ENCODE measurements at places on chromosomes 12 and 14.
A peak's percentile ranks its signal among the peaks of the same experiment; 100 is the strongest.

- no peak for DNase-seq
Measured at GRCh38 chr14:32934073-32934880, 4.4 kb upstream of the NPAS3 start.

GRCh38 chr12:27190761-27191160 is 53.3 kb upstream of the STK38L start:
- no peak for DNase-seq

- DNase-seq: no peak
Measured at GRCh38 chr14:40733206-40733605, 873.5 kb upstream of the LRFN5 start.

DNA sequence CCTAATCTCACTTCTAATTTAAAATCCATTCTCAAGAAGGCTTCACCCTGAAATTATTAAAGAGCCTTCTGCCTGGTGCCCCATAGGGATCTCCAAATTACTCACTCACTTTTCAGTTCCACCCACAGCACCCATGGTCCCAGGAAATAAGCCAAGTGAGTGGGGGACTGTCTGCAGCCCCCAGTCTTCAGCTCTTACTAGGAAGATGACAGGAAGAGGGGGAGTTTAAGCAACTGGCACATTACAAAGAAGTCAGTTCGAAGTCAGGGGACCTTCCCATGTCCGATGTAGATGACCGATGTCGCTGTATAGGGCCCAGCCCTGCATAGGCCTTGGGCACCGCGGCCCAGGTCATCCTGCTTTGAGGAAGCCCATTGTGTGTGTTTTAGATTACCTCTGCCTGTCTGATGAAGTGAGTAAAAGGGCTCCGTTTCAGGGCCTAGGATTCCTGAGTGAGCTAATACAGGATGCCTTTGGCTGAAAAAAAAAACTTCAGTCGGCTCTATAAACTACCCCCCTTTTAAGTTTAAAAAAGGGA is 1.9 kb downstream of the ACTN1 start:
- peak; percentile 89 for DNase-seq

- peak; percentile 92 for DNase-seq
Measured at GRCh38 chr12:88553941-88554658, 26.2 kb downstream of the KITLG start.

DNA sequence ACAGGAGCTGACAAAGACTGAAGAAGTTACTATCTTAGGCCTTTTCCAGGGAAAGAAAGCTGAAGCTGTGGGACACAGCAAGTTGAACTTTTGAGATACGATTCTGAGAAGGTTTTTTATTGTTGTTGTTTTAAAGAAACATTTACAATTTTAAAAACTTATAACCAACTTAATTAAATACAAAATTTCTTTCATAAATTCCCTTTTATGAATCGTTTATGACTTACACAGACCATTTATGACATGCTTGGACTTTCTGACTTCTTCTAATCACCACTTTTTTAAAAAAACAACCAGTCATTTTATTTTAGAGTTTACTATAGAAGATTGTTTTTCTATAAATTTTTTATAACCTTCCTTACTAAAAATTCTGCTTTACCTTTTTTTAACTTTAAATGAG is 68.7 kb downstream of the DHRS2 start:
- no peak for DNase-seq

DNA sequence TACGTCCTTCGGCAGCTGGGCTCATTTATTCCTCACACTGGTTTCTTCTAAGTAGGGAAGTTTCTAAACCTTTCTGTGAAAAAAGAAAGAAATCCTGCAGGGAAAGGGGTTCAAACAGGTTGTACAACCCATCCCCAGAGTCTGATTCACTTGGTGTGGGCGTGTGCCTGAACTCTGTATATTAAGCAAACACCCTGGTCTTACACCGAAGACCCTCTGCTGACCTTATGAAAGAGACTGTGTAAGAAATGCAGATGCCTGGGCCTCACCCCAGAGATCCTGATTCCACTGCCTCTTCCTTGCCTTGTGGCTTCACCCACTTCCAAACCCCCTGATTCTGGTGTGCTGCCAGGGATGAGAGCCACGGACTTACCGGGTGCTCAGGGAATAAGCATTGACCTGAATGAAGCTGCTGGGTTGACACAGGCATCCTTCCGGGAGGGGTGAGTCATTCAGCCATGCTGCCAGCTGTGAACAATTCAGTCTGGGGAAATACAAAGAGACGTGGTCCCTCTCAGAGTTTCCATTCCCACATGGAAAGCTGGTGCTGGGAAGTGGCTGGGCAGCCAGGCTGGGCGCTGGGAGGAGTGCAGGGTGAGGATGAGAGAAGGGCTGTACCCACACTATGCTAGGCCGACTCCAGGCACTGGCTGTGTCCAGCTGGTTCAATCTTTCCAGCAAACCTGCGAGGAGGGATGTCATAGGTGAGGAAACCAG is 26.5 kb upstream of the ACTN1 start:
- DNase-seq: peak; percentile 95

- DNase-seq: no peak
Measured at GRCh38 chr12:14776236-14776961, 26.9 kb downstream of the WBP11 start.

DNA sequence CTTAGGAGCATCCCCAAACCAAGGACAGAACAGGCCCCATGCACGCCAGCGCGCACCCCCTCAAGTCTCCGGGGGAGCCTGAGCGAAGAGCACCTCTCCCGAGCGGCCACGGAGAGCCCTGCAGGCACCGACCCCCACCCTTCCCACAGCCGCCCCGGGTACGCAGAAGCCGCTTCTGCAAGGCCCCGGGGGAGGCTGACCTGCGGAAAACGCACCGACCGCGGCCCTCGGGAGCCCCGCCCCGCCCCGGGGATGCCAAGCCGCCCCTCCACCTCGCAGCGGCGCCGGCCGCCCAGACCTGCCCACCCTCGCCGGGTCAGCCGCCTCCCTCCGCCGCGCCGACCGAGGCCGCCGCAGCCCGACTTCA is 385 bp downstream of the CAPRIN2 start:
- no peak for DNase-seq

DNA sequence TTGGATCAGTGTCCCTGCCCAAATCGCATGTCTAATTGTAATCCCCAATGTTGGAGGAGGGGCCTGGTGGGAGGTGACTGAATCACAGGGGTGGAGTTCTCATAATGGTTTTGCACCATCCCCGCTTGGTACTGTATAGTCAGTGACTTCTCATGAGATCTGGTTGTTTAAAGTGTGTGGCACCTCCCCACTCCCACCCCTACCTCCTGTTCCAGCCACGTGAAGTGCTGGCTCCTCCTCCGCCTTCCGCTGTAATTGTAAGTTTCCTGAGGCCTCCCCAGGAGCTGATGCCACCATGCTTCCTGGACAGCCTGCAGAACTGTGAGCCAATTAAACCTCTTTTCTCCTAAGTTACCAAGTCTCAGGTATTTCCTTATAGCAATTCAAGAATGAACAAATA is 67.2 kb downstream of the FERMT2 start:
- no peak for DNase-seq

DNA sequence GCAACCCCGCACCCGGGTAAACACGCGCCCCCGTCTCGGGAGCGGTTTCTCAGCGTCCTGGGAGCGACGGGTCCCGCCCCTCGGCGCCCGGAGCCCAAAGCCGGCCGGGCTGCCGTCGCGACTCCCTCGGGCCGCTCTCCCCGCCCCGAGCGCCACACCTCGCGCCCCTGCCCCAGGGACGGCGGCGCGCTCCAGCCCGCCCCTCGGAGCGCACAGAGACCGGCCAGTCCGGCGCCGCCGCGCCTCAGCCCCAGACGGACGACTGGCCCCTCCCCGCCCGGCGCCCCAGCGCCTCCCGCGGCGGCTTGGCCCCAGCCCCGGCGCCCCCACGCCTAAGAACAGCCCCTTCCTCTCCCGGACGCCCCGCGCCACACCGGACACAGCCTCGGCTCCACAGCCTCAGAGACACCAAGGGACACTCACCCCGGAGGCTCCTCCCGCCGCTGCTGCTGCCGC is 411 bp downstream of the BTBD7 start:
- DNase-seq: no peak

DNA sequence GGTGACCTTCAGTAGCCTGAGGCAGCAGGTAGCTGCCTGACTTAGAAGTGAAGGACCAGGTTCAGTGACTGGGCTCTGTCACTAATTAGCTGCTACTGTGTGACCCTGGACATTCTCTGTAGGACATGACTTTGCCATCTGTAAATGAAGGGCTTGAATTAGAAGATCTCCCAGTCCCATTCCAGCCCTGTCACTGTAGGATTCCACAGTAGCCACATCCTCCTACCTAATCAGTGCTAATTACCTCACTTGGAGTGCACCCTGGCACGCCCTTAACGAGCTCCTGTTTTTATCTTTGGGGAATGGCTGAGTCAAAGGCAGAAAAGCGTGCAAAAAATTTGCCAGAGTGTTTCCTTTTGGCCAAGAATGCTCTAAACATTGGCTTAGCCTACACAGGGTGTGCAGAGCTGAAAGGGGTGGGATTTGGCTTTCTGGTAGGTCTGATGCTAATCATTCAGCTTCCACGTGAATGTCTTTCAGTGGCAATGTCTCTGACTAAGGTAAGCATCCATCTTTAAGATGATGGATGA is 6.8 kb downstream of the NTF3 start:
- peak; percentile 22 for DNase-seq

GRCh38 chr12:3882896-3883564 is 9.8 kb upstream of the PARP11 start:
- peak; percentile 37 for DNase-seq

DNA sequence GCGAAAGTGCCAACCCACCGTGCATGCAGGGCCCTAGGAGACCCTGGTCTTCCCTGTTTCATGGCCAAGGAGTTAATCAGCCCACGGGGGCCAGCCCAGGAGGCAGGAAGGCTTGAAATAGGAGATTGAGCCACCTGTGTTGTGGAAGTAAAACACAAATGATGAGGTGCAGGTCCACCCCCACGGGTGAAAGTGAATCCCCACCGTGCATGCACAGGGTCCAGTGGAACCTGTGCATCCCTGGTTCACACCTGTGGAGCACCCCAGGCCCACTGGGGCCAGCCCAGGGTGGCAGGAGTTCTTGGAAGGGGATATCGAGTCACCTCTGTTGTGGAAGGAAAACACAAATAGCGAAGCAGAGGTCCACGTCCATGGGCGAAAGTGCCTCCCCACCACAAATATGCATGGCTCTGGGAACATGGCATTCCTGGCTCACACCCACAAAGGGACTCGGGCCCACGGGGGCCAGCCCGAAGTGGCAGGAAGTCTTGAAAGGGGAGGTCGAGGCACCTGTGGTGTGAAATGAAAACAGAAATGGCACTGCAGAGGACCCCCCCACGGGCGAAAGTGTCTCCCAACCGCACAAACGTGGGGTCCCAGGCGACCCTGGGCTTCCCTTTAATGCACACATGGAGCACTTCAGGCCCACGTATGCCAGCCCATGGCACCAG is 381.5 kb downstream of the ALG10 start:
- no peak for DNase-seq

- peak; percentile 52 for DNase-seq
Measured at GRCh38 chr12:25377469-25378177, 126.9 kb upstream of the KRAS start.

DNA sequence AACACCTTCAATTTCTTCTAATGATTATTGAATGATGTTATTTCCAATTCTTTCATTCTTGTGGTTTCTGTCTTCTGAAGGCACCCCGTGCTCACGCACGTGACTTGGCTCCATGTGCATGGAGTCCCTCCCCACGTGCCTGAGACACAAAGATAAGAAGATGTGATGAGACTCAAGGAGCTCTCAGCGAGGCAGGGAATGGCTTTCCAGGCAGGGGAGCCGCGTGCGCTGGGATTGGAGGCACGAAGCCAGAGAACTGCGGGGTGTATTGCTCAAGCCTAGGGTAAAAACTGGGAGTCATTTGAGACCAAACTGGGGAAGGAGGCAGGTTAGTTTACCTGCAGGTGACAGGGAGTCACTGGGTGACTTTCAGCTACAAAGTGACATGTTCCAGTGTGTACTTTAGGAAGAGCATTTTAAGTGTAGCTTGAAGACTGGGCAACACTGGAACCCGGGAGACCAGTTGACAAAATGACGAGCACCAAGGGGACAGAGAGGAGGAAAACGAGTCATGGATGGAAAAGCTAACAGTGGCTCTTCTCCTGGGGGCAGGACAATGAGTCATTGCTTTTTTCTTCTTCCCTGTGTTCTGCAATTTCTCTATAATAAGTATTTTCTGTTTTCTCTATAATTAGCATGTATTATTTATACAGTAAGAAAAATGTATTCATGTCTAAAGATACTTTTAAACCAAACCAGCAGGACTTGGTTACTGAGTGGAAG is 311.7 kb upstream of the FKBP4 start:
- DNase-seq: no peak
